ENCODE measurements at places on chromosomes 4 and X.

GRCh38 chr4:56958111-56958517, 19.3 kb downstream of the NOA1 start:
- DNase-seq = no peak

GRCh38 chr4:86512631-86513030, 81.5 kb upstream of the PTPN13 start:
- DNase-seq = no peak

DNA sequence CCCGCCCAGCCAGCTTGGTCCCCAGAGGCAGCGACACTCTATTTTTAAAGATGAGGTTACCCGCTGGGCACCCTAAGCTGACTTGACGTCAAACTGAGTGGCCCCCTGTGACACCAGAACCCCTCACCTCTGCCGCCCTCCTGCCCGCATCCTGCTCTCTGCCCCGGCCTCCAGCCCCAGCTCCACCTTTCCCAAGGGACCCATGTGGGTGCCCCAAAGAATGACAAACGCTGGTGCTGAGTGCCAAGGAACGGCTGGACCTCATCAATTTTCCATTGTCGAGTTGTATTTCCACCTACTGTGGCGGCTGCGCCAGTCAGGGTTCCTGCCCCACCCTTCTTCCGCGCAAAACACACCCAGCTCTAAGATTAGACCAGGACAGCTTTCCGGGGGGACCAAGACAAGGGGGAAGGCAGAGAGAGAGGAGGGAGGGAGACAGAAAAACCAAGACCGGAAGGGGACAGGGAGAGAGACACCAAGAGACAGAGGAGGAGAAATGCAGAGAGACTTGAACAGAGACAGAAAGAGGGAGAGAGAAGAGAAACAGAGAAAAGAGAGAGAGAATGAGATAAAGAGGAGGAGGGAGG, 2.0 kb downstream of the PRKX start:
- DNase-seq = peak; percentile 14

GRCh38 chr4:54152846-54153600, 53.1 kb downstream of the GSX2 start:
- no peak for DNase-seq

GRCh38 chrX:3271834-3272186, 74.6 kb downstream of the MXRA5 start:
- DNase-seq = no peak

- DNase-seq = no peak
Measured at GRCh38 chr4:145081756-145082155, 16.2 kb downstream of the ANAPC10 start.

GRCh38 chrX:125203737-125204578, 115.7 kb upstream of the TEX13C start:
- DNase-seq = no peak

GRCh38 chr4:122107680-122108079, 44.5 kb upstream of the BLTP1 start:
- no peak for DNase-seq

- no peak for DNase-seq
Measured at GRCh38 chr4:133513901-133514300, 364.8 kb downstream of the PCDH10 start.

- DNase-seq = no peak
Measured at GRCh38 chrX:17563515-17563914, 173.8 kb upstream of the SCML1 start.

DNA sequence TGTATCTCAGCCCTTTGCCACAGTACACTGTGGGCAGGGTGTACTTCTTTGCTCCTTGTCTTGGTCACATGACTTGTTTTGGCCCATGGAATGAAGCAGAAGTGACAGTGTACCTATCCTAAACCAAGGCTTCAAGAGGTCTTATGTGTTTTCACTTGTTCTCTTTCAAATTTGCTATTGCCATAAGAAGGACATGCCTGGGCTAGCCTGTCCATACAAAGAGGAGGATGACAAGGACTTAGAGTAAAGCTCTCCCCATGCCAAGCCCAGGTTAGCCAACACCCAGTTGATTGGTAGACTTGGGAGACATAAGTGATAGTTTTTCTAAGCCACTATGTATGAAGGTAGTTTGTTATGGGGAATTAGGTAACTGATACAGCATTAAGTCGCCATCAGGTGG, 141.1 kb upstream of the MID1 start:
- DNase-seq = no peak

DNA sequence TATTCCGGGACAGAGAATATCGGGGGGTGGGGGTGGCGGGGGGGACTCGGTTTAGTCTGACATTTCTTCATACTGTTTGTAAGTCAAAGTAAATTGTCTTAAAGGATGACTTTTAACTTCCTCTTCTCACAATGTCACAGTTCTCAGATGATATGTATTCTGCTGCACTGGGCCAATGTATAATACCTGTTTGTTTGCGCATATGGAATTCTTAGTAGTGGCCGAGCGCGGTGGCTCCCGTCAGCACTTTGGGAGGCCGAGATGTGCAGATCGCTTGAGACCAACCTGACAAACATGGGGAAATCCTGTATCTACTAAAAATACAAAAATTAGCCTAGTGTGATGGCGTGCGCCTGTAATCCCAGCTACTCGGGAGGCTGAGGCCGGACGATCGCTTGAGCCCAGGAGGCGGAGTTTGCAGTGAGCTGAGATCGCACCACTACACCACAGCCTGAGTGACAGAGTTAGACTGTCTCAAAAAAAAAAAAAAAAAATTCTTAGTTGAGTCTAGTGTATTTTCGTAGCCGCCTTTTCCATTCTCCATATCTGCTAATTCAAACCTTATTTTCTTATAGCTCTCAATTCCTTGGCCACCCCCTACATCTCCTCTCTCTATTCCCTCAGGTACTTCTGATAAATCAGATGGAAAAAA, 851 bp downstream of the POLR2B start:
- DNase-seq = peak; percentile 52

DNA sequence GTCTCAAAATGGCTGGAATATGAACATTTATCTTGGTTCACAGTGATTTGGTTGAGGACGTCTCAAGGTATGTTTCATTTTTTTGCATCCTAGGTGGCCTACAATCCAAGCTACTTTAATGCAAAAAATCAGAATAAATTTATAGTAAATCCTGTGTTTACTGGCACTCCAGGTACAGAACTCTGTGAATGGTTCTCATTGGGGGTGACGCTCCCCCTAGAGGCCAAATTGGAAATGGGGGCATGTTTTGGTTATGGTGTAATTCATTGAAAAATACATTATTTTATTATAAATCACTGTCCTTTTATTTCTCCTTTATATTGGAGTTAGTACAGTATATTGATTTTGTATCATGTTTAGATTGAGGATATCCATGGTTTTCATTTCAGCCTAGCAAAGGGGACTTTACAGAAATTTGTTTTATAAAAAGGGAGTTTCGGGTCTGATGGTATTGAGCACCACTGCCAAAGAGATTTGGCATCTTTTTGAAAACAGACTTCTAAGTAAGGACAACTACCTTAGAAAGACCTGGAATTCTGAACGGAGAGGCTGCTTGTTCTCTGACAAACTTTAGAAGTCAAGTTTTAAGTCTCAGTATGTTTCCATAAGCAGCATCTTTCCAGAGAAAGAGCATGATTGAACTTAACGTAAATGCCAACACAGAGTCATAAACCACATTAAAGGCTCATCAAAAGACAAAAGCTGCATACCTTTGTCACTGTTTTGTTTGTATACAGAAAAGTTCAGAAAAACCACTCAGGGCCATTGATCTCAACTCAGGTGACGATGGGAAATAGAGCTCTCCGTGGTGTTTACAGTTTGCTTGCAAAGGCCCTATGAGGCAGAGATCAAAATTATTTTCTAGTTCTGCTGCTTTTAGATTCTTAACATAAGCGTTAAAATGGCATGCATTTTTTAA, 19.4 kb downstream of the MTM1 start:
- peak; percentile 34 for DNase-seq

GRCh38 chrX:7264399-7264798, 116.4 kb upstream of the PUDP start:
- no peak for DNase-seq

DNA sequence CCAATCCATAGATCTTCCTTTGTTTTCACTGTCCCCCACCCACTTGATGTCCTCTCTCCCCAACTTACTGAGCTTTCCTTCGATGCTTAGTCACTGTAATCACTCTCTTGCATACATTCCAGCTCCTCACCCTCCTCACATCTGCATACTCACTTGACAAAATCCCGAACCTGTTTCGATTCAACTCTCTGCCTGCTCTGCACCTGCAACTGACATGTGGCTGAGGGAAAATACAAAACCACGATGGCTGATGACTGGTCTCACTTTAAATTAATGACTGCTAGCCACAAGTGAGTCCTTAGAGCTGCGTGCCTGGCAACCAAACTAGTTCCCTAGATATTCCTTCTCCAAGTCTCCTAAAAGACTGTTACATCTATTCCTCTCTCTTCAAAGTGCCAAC, 70.4 kb upstream of the FHL1 start:
- no peak for DNase-seq

- no peak for DNase-seq
Measured at GRCh38 chr4:108155373-108155772, 13.4 kb downstream of the LEF1 start.

- no peak for DNase-seq
Measured at GRCh38 chr4:153798420-153798819, 9.5 kb upstream of the SFRP2 start.

GRCh38 chrX:71439420-71439819, 73.3 kb downstream of the TAF1 start:
- DNase-seq = no peak

DNA sequence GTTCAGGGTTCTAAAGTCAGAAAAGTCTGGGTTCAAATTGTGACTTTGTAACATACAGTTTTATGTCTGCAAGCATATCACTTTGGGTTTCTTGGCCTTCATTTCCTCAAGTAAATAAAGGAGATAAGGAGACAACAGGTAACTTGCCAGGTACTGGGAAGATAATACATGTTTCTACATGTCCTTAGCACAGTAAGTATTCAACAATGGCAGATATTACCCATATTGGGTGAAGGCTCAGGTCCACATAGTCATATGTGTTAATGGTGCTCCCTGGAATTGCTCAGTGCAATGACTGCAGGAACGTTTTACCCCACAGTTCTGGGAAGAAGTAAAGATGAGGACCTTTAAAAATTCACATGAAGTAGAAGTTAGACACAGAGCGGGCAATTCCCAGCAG, 35.8 kb upstream of the GAB1 start:
- DNase-seq = no peak

GRCh38 chr4:8215001-8215427, 15.9 kb downstream of the SH3TC1 start:
- DNase-seq = no peak

DNA sequence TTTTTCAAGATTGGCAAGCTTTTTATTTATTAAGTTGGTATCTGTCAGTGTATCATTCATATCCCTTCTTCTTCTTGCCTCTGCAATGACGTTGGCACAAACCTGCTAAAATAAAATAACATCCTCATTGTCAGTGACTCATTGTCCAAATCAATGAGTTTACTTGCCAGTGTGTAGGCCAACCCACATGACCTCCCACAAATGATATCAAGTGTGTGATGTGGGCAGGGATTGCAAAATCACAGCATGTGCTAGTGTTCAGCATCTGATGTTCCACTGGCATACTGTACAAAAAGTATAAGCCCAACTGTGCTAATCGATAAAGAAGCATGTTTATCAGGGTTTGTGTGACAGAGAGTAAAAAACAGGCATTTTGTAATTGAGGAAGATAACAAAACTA, 25.5 kb downstream of the GPAT3 start:
- DNase-seq = no peak

DNA sequence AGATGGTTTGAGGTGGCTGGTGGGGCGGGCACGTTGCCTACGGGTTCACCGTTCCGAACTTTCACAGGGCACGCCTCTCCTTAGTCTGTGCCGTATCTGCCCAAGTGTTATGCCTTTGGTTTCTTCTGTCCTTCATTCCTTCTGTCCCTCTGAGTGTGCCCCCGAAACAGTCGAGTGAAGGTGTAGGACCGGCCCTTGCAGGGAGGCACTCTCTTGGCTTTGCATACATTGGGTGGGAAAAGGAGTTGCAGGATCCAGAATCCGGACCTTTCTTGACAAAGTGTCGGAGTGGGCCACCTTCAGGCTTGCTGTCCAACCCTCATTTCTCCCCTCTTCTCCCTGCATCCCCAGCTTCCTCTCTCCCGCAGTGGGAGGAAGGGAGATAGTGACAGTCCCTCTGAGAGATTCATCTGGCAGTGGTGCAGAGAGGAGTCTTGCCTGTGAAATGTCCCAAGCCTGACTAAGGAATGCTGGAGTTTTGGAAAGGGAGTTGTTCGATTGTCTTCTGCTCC, 569 bp downstream of the ARFIP1 start:
- no peak for DNase-seq

GRCh38 chrX:70219938-70220764, 14.3 kb upstream of the AWAT1 start:
- no peak for DNase-seq

DNA sequence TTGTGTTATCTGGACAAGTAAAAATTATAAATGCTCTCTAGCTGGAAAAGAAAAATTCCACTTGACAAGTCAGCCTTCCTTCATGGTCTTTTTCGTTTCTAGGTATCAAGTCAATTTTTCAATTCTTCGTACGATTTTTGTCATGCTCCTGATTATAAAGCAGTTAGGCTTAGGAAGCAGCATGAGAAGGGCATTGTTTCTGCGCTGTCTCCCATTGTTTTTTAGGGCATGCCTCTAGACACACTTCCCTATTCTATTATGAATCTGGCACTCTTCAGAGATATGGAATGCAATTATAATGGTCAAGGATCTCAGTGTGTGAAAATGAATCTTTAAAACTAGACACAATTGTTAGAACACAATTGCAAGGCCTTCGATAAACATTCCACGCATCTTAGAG, 164.1 kb upstream of the FAT1 start:
- DNase-seq = no peak

DNA sequence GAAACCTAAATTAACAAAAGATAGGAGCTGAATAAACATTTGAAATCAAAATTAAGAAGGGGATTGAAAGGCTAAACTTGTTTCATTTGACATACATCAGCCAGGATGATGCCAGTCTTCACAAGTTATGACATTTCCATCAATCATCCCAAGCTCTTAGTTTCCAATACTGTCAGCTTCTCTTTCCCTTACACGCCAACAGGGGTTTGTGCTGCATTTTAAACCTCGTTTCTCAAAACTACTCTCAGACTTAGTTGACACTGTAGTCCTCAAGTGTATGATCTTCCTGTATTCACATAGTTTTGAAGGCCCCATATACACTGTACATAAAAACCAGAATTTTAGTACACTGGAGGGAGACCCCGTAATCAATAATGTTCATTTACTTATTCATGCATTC, 840 bp upstream of the P2RY10 start:
- no peak for DNase-seq

DNA sequence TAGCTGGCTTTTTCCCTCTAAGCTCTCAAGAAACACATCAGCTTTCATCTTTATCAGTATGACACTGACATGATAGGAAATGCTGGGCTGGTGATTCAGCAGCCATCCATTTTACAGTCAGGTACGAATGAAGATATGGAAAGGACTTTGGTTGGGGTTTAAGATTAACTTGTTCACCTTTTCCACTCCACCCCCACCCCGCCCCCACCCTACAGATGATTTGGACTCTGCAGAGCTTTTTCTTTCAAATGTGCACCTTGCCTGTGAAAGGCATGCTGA, 132.6 kb downstream of the AKAP4 start:
- DNase-seq = no peak

- DNase-seq = peak; percentile 5
Measured at GRCh38 chrX:20267931-20268701, 1.4 kb upstream of the RPS6KA3 start.

All from activated CD4-positive, alpha-beta T cell treated with anti-CD3 and anti-CD28 coated beads, Interleukin-2, amount 50 U/mL, for 48 hours (primary cell).